ENCODE measurements at places on chromosomes 2 and 18.

DNA sequence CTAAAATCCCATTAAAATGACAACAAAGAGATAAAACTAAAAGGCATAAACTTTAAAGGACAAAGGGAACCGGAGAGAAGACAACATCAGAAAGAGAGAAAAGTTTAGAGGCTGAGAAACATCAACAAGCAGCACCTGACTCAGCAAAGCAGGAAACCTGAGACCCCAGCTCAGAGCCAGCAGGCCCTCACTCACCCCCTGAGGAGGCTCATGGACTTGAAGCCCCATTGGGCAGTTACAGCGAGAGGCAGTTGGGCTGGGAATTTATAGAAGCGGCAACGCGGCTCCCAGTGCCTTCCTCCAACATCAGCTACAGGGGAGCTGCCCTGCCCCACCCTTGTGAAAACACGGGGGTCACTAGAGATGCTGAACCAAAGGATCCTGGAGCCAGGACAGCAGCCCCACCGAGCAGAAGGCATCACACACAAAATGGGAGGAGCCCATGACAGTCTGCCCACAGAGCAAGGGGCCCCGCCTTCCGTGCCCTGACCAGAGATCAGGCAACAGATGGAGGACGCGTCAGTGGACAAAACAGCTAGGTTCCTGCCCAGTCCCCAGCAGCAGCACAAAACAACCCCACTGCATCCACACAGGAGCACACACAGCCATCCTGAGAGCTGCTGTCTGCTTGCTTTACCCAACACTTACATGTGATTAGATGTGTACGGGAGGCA lies 52.7 kb downstream of the CMPK2 start:
- DNase-seq = no peak

DNA sequence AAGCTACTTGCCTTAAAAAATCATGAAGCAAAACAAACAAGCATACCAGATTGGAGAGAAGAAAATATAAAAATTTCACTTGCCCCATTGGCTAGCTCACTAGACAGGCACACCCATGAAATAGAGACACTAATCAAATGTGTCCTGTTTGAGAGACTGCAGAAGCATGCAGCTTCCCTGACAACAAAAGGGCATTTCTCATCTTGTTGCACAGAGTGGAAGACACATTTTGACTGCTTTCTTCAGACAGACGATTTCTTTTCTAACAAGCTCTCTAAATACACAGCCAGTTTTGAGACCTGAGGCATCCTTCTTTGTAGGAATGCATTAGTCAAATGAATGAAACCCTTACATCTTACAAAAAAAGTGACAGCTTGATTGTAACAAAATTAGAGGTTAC lies 1558.6 kb upstream of the NXPH2 start:
- DNase-seq = no peak

DNA sequence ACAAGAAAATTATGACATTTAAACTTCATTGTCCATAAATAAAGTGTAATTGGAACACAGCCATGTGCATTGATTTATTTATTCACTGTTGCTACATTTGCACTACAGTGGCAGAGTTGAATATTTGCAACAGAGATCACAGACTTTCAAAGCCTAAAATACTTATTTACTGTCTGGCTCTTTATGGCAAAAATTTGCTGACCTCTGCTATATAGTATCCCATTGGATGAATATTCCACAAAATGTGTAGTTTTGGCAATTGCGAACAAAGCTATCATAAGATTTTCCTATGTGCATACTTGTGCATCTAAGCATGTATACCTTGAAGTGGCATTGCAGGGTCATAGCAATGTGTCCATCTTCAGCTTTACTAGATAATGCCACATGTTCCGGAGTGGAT lies 32.1 kb downstream of the CCDC85A start:
- no peak for DNase-seq

GRCh38 chr2:63642946-63643345 lies 54.2 kb downstream of the MDH1 start:
- DNase-seq = no peak

GRCh38 chr18:58937887-58938267 lies 73.2 kb downstream of the ZNF532 start:
- DNase-seq = no peak

DNA sequence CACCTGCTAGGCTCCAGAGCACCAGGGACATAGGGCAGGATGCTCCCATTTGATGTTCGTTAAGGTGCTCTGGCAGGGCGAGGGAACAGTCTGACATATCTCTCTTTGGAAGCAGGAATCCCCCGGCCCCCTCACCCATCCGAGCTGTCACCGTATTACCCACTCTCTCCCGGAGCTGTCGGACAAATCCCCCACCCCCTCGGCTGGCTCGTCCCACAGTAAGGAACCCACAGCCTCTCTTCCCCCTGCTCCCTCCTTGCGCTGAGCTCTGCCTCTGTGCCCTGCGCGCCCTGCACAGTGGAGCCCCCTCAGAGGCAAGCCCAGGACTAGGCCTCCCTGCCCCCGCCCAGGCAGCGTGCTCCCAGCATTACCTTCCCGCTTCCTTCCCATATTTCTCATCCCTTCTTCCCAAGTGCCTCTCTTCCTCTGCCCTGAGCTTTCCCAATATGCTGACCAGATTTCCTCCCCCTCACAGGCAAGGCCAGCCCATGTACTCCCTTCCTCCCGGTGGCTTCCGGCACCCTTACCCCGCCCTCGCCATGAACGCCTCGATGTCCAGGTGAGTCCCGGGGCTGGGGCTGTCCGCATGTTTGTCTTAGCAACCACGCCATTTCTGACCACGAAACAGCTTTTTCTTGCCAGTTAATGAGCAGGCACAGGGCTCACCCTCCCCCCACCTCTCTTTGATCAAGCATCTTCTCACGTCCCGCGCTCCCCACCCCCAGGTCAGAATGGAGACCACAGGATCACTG lies 23.8 kb downstream of the TGOLN2 start:
- no peak for DNase-seq

GRCh38 chr18:29560270-29560669 lies 1383.3 kb upstream of the CDH2 start:
- DNase-seq = no peak

- no peak for DNase-seq
Measured at GRCh38 chr18:77645170-77645872, 395.7 kb downstream of the GALR1 start.

Data from right cardiac atrium (tissue), 5 donors.